CD4-positive, CD25-positive, alpha-beta regulatory T cell (primary cell): ENCODE measurements at places on chromosomes 1 and 21. TPM values are rescaled to one million over a fixed set of nuclear protein-coding genes. Genes with fewer than 3 reads are reported as not detected.

GRCh38 chr21:16211339-16212303 lies 481.8 kb downstream of the USP25 start:
- no peak for DNase-seq

DNA sequence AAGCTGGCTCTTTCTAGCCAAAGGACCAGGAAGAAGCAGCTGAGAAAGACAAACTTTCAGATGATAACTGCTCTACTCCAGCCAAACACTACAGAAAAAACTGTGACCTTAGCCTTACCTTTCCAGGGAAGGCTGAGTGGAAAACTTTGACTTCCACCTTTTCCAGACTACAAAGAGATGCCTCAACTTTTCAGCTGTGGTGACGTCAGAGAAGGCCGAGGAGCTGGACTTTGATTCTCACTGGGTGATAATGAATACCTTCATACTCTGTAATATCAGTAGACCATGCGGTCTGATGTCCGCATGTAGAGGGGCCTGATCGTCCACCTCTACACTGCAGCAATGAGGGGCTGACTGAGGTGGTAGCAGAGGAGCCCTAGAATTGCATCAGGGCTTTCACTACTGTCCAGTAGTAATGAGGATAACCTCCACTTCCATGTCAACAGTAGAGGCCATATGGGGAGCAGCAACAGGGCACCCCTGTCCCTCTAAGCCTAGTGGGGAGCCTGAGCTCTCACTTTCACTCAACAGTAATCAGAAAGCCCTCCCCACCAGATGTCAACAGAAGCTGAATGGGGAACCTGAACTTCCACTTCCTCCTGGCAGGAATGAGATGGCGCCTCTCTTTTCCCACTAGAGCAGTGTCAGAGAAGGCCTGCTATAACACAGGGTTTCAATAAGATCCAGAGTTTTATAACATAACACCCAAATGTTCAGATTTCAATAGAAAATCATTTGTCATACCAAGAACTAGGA lies 28.4 kb upstream of the PADI1 start:
- DNase-seq, result no peak

DNA sequence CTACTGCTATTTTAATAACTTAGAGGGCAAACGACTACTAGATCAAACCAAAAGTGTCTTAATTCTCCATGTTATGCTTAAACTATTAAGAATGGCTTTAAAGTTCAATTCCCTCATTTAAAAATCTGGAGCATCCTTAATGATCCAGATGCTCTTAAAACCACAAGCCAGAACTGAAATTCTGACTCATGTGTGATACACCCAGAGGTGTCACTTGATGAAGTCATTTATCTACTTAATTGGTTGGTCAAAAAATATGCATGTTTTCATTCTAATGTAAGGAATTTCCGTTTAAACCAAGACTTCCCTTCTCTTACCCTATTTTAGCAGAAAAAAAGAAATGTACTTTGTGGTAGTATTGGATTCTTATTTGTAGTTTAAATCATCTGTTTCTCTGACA lies 1261.2 kb upstream of the B3GALT2 start:
- DNase-seq, result no peak

GRCh38 chr1:239212811-239213220 lies 173.6 kb upstream of the CHRM3 start:
- no peak for DNase-seq

DNA sequence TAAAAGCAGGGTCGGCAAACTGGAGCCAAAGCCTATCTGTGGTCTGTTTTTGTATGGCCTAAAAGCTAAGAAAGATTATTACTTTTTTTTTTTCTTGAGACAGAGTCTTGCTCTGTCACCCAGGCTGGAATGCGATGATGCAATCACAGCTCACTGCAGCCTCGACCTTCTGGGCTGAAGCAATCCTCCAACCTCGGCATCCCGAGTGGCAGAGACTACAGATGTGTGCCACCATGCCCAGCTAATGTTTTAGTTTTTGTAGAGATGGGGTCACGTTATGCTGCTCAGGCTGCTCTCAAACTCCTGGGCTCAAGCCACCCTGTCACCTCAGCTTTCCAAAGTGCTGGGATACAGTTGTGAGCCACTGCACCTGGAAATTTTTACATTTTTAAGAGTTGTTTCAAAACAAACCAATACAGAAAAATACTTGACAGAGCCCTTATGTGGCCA lies 6.5 kb upstream of the GLRX2 start:
- no peak for DNase-seq

GRCh38 chr1:201882665-201883132 lies 6.0 kb upstream of the SHISA4 start:
- DNase-seq, result no peak

- no peak for DNase-seq
These were observed 55.0 kb downstream of the HUNK start for GRCh38 chr21:31927689-31928353.

GRCh38 chr1:60113028-60113427 lies 39.5 kb upstream of the C1orf87 start:
- DNase-seq, result no peak

- DNase-seq, result no peak
These were observed 581.0 kb downstream of the AJAP1 start for GRCh38 chr1:5235355-5235899.

DNA sequence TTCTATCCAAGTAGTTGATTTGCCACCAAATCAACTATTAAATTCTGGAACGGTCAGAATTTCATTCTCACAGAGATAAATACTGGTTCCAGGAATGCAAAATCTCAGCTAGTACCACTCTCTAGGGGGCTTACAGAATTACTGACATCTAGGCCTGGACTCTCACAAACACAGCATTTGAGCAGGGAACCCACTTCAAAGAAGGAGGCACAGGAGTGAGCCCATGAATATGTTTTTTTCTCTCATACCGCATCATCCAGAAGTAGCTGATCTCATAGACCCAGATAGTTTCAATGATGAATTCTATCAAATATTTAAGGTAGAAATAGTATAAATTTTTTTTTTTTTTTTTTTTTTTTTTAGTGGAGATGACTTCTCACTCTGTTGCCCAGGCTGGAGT lies 32.1 kb downstream of the S1PR1 start:
- DNase-seq, result no peak

GRCh38 chr1:155990005-155990739 lies 11.8 kb upstream of the ARHGEF2 start:
- DNase-seq, result no peak

DNA sequence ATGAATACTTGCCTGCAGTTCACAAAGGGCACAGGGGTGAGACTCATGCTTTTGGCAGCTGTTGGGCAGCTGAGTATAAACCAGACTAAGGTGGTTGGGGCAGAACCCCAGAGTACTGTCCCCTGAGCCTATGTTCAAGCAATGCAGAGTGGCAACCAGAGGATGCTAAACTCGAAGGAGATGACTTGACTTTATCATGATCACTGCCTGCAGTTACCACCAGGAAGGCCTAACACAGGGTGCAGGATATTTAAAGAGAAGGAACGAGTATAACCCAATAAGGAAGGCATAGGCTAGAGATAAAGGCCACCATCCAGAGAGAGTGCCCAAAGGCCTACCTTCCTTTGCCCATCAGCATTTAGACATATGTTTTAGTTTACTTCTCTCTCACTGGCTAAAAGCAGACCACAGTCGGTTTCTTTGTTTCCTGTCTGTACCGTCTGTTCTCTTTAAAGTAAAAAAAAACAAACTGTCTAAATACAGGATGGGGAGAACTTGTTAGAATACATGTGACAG lies 83.3 kb downstream of the MPZL1 start:
- no peak for DNase-seq

DNA sequence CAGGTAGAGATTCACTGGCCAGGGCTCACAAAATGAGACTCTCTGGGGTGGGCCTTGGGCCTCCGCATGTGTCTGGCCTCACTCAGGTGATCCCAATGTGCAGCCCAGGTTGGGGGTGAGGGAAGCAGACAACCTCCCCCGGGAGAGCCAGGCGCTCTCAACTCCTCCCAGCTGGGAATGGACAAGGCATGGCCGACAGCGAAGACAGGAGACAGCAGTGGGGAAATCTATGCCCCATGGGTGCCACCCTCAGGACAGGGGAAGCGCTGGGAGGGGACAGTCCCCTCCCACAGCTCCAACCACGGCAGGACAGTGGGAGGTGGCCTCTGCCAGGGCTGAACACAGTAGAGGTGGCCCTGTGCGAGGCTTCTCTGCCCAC lies 47.7 kb downstream of the PRDM15 start:
- DNase-seq, result no peak

DNA sequence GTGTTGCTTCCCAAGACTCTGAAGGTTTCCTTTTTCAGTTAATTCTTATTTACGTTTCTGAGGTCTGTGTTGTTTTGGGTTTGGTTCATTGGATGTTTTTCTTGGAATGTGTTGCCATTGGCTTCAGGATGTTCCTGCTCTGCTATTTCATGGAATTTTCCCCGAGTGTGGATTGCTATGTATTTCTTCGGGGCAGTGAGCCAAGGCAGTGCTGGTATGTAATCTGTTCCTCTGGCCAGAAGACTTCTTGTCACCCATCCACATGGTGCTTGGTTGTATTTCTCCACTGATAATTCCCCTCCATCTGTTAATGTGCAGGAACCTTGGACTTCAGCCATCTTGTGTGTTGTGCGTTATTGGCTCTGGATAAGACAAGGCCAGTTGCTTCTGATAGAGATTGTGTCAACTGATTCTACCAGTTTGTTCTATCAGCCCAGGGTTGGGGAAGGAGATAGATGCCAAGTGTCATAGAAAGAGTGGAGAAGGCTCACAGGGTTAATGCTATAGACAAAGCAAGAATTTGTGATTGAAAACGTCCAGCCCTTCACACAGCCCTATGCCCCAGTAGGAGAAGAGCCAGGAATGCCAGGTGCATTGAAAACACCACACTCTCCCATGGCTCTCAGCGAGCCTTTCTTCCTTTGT lies 505.2 kb downstream of the PLPP3 start:
- no peak for DNase-seq

The PSRC1 gene
- polyA plus RNA-seq, result 0.18 TPM

The GFI1 gene
- 7.2 TPM for polyA plus RNA-seq

The CHD5 gene
- polyA plus RNA-seq, result not detected

The RAB25 gene
- polyA plus RNA-seq, result 0.83 TPM

The CRABP2 gene
- polyA plus RNA-seq, result not detected

The APOBEC4 gene
- polyA plus RNA-seq, result not detected

The SFT2D2 gene
- 47.1 TPM for polyA plus RNA-seq
